ENCODE measurements at places on chromosomes 13 and 19.

- DNase-seq = no peak
Measured at GRCh38 chr19:46602392-46603194, 1.5 kb downstream of the CALM3 start.

DNA sequence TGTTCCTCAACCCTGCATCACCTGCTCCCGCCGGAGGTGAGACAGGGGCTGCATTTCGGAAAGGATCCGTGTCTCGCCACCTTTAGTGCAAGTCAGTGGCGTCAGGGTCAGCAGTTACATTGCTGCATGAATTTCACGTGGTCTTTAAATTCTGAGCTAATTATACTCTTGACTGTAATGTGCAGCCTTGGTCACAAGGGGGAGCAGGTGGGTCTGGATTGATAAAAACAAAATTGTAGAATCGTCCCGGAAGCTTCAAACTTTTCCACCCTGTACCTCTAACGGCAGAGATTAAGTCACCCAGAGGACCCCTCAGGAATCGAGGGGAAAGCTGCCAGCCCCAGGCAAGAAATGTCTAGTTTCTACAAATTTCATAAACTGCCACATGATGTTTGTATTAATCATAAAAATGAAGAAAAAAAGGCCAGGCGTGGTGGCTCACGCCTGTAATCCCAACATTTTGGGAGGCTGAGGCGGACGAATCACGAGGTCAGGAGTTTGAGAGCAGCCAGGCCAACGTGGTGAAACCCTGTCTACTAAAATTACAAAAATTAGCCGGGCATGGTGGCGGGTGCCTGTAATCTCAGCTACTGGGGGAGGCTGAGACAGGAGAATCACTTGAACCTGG lies 20.2 kb downstream of the BBC3 start:
- DNase-seq = peak; percentile 72

GRCh38 chr13:39521701-39522100 lies 81.3 kb downstream of the LHFPL6 start:
- DNase-seq = no peak

DNA sequence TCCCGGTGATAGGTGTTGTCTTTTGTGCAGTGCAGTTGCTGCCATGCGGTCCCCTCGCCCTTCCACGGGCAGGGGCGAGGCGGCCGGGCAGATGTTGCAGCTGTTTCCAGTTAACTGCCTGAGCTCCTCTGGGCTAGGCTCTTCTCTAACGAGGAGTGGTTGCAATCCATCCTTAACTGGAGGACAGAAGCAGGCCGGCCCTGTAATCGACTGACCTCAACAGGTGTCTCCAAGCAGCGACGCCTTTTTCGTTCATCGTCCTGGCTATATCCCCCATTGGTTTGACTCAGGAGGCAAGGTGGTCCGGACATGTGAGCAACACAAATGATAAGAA lies 1.9 kb upstream of the TSC22D1 start:
- no peak for DNase-seq

- DNase-seq = no peak
Measured at GRCh38 chr13:36357231-36357630, 11.0 kb upstream of the SPART start.

DNA sequence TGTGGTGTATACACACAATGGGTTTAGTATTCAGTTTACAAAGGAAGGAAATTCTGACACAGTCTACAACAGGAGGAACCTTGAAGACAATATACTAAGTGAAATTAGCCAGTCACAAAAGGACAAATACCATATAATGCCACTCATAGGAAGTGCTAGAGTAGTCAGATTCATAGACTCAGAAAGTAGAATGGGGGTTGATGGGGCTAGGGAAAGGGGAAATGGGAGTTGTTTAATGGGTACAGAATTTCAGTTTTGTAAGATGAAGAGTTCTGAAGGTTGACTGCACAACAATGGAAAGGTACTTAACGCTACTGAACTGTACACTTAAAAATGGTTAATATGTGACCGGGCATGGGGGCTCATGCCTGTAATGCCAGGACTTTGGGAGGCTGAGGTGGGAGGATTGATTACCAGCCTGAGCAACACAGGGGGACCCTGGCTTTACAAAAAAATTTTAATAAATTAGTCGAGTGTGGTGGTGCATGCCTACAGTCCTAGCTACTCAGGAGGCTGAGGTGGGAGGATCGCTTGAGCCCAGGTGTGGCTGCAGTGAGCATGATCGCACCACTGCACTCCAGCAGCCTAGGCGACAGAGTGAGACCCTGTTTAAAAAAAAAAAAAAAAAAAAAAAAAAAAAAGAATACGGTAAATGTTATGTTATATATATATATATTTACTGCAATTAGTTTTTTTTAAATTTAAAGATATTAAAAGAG lies 45.0 kb downstream of the SLC15A1 start:
- DNase-seq = no peak

DNA sequence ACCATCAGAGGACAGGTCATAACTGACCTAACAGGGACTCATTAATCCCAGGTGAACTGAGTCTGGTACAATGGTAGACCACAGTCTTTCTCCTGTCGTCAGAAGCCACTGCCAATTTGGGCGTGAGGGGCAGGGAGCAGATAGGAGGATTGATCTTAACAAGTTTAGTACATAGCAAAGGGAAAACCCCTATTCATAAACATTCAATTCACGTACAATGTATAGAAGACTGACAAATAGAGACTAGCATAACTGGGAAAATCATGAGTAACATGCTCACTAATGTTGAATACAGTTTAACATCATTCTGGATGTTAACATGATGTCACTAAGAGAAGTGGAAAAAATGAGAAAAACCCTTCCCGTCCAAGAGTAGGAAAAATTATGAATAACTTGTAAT lies 54.1 kb downstream of the SLC7A1 start:
- DNase-seq = no peak

GRCh38 chr13:66430269-66430668 lies 799.9 kb downstream of the PCDH9 start:
- DNase-seq = no peak

DNA sequence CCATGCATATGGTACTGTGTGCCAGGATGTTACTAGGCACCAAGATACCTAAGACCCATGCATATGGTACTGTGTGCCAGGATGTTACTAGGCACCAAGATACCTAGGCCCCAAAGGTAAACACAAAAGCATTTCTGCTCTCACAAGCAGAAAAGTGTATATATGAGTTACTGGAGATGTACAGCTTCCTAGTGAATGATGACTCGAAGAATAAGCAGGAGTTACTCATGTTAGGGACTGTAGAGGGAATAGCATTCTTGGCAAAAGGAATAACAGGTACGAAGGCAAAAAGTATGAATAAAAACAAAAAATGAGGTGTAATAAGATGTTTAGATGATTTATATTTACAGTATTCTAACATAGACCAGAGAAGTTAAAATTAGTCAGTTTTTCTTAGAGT lies 383.7 kb downstream of the DIAPH3 start:
- peak; percentile 28 for DNase-seq

DNA sequence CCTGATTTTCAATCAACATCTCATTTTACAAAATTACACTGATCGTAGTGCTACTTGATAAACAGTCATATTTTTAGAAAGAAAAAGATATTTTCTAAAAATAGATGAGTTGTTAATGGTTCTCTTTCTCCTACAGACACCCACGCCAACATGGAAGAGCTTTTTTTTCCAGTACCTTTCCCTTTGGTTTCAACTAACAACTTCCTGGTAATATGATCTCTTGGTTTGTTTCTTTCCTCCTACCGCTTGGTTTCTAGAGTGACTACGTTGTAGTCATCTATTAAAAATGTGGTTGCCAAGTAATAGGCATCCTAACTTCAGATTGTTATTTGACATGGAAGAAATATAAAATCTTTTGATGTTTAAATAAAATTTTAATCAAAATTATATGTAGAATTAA lies 189.0 kb downstream of the LACC1 start:
- peak; percentile 80 for DNase-seq

Data from HFFc6 (cell line).